GDM1 (cell line): ENCODE measurements at places on chromosomes 4 and X.

- no peak for DNase-seq
Observed at GRCh38 chr4:101126059-101126458, 221.3 kb downstream of the PPP3CA start.

DNA sequence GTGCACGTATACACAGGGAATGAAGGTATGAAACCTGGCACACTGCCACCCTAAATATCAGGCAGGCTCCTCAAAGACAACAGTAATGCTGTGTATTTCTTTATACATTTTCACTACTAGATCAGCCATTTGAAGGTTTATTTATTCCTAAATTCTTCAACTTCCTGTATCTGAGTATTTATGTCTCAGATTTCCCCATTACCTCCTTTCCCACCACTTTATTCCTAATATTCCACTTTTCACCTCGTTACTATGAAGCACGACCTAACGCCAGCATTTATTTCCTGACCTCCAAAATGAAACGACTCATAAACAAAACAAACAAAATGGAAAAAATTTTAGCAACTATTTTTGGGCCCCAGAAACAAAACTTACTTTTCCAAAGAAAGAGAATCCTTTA, 69.6 kb downstream of the MAML3 start:
- DNase-seq = no peak

DNA sequence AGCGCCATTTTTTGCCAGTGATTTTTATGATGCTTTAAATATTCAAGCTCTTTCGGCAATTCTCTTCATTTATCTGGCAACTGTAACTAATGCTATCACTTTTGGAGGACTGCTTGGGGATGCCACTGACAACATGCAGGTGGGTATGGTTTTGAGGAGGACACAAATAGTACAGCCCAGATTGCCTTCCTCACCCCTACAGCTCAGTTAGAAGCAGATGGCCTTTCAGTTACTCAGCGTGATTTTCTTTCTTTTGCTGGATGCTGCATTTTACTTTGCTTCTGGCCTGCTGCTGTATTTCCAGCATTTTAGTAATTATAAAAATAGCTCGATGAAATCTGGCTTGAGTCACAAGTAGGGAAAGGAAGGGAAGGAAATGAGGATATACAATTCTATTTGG, 114.7 kb downstream of the SLC4A4 start:
- DNase-seq = no peak

GRCh38 chrX:101759000-101759399, 99.3 kb upstream of the ARMCX2 start:
- DNase-seq = no peak

DNA sequence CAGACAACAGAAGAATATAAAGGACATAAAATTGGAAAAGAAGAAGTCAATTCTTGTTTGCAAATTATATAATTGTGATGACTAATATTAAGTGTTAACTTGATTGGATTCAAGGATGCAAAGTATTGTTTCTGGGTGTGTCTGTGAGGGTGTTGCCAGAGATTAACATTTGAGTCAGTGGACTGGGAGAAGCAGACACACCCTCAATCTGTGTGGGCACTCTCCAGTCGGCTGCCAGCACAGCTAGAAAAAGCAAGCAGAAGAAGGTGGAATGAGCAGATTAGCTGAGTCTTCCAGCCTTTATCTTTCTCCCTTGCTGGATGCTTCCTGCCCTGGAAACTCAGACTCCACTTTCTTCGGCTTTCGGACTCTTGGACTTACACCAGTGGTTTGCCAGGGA, 51.7 kb downstream of the UBE2NL start:
- DNase-seq = no peak

DNA sequence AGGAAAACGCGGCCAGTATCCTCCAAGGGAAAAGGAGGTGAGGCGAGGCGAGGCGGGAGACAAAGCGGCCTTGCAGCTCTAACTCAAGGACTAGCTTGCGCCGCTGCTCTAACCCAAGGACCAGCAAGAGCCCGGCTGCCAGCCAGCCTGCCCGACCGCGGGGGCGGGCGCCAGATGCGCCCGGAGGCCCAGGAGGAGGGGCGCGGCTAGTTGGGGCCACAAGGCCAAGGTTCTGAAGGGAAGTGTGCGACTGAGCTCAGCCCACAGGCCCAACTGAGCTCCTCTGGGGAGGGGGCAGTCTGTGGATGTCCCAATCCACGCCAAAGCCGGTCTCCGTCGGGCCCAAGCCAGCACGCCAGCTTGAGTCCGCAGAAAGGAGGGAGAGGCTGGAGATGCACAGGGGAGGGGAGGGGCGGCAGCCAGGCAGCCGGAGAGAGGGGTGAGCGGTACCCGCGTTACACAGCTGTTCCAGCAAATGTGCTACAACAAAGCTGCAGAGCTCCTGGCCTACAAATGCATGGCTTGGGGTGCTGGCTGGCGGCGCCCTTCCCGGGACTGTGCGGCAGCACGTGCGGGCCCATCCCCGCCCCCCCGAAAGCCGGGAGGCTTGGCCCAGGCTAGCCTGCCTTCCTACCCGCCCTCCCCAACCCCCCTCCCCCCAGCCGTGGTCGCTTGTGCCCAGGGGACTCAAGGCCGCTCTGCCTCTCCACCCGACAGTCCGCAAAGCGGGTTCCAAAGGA, 637 bp downstream of the AMER1 start:
- no peak for DNase-seq

GRCh38 chr4:54719378-54719777, 61.6 kb downstream of the KIT start:
- DNase-seq = no peak

DNA sequence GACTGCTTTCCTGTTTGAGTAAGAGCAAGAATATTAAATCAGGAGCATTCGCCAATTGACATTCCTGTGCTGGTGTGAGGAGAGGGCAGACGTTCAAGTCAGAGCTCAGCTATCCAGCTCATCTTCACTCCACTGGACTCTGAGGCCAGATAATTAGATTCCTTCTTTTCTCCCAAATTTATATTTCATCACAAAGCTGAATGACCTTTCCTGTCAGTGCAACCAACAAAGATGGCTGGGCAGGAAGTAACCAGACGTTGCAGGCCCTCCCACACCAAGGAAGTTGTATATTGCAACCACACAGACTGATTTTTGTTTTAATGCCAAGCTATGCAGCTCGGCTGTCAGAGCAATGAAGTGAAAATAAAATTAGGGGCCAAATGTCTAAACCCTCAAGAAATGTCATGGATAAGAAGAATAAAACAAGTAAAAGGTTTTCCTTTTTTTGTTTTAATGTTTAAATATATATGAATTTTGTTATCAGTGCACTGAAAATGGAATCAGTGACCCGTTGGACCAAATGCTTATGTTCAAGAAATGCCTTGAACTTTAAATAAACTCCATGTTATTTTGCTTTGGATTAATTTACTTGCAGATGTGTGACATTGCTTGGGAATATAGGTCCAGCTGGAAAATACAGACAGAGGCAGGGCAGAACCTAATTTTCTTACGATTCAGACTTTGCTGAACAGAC, 578.9 kb upstream of the FAT1 start:
- no peak for DNase-seq

GRCh38 chr4:105990933-105991332, 95.7 kb downstream of the NPNT start:
- no peak for DNase-seq

- no peak for DNase-seq
Observed at GRCh38 chr4:7459471-7459870, 24.7 kb upstream of the PSAPL1 start.
